ENCODE measurements at places on chromosomes 3 and 15. TPM values are rescaled to one million over a fixed set of nuclear protein-coding genes. Genes with fewer than 3 reads are reported as not detected.

- DNase-seq, result no peak
Observed at GRCh38 chr3:33052671-33053070, 44.3 kb downstream of the GLB1 start.

DNA sequence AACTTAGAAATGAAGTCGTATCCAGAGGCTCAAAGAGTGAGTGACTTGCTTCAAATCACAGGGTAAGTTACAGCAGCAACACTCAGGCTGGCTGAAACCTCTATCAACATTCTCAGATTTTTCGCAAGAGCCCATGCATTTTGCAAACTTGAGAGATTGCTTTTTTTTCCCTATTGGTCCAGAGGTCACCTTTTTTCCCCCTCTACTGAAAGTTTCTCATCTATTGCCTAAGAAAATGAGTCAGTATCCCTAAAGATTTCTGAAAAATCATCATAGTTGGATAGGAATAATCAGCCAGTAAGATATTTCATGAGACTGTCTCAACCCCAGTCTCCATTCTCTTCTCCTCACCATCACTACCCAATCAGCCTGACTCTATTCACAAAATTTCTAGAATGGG is 410.6 kb downstream of the FOXP1 start:
- DNase-seq, result no peak

- no peak for DNase-seq
Observed at GRCh38 chr3:16304061-16305010, 39.3 kb downstream of the OXNAD1 start.

DNA sequence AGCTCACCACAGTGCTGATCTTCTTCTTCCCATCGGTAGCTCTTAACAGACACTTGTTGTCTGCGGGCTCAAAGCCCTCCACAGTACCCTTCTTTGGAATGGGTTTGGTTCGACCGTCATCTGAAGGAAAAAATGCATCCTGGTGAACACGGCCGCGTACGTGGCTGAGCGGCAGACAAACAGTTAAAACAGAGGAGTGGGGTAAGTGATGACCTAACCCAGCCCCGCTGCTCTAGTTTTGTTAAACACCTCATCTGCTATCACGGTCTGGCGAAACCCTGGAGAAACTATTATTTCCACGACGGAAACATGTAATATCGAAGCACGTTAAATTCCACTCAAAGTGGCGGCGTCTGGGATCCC is 725 bp downstream of the SRP14 start:
- DNase-seq, result peak; percentile 35

- peak; percentile 71 for DNase-seq
Observed at GRCh38 chr3:170414202-170414663, 4.4 kb upstream of the CLDN11 start.

GRCh38 chr3:195210266-195210973 is 60.5 kb downstream of the XXYLT1 start:
- DNase-seq, result peak; percentile 88

Gene ATP10A
- polyA plus RNA-seq, result not detected

- no peak for DNase-seq
Observed at GRCh38 chr15:57031082-57031481, 112.6 kb downstream of the TCF12 start.

GRCh38 chr3:37730825-37731224 is 130.9 kb upstream of the CTDSPL start:
- no peak for DNase-seq

Gene RBMS3
- polyA plus RNA-seq, result 36.7 TPM

Gene PFKFB4
- polyA plus RNA-seq, result 7.0 TPM

Gene PLS1
- 1.0 TPM for polyA plus RNA-seq

DNA sequence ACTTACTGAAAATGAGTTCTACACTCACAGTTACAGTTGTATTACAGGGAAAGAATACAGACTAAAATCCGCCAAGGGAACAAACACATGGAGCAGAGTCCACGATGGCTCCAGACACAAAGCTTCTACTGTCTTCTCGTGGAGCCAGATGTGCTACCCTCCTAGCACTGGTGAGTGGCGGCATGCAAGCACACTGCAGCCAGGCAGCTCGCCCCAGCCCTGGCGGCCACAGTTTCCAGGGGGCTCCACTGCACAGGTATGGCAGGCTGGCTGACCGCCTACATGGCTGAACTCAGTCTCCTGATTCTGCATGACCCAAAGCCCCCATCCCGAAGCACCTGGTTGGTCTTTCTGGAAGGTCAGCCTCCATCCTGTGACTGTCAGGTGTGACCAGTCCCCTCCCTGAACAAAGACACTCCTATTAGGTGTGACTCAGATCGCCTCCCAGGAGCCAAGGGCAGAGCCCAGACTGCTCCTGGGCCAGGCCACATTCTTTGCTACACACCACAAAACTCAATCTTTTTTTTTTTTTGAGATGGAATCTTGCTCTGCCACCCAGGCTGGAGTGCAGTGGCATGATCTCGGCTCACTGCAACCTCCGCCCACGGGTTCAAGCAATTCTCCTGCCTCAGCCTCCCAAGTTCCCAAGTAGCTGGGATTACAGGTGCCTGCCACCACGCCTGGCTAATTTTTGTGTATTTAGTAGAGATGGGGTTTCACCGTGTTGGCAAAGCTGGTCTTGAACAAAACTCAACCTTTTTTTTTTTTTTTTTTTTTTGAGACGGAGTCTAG is 51.5 kb downstream of the CFAP92 start:
- DNase-seq, result no peak

- no peak for DNase-seq
Observed at GRCh38 chr3:169242708-169243513, 420.6 kb downstream of the MECOM start.

Gene CDHR4
- not detected for polyA plus RNA-seq

DNA sequence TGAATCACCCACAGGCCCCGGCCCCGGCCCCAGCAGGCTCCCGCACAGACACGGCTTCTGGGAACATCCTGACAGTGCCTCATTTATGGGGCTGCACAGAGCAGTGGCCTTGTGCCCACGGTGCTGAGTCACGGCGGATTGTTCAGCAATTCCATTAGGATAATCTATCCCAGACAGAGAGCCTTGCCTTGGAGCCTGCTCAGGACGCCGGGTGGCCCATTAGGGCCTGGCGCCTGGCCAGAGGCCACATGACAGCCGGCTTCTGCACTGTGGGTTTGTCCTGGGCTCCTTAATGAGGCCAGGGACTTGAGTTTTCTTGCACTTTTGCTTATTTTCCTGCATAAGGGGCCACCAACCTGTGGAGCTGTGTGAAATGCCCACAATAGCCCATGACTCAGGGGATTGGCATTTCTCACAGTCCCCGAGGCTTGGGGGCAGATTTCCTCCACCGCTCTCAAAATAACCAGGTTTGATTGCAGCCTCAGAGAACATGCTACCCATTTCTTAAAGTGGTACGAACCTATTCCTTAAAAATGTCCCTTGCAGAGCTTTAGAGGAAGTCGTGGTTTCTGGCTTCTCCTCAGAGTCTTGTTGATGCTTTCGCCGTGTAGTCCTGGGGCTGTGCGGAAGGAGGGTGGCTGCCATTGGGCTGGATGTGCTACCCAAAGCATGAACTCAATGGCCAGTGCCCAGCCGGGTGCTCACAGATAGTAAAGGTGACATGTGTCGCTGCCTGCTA is 19.0 kb downstream of the SYNM start:
- DNase-seq, result peak; percentile 83

- no peak for DNase-seq
Observed at GRCh38 chr15:61764981-61765380, 295.3 kb downstream of the VPS13C start.

Gene ECE2
- polyA plus RNA-seq, result not detected

Gene POLR2M
- 81.6 TPM for polyA plus RNA-seq

Gene HDAC11
- 25.0 TPM for polyA plus RNA-seq

Gene CCR3
- not detected for polyA plus RNA-seq

Gene GPR62
- not detected for polyA plus RNA-seq

Gene KCNMB3
- polyA plus RNA-seq, result 2.8 TPM

DNA sequence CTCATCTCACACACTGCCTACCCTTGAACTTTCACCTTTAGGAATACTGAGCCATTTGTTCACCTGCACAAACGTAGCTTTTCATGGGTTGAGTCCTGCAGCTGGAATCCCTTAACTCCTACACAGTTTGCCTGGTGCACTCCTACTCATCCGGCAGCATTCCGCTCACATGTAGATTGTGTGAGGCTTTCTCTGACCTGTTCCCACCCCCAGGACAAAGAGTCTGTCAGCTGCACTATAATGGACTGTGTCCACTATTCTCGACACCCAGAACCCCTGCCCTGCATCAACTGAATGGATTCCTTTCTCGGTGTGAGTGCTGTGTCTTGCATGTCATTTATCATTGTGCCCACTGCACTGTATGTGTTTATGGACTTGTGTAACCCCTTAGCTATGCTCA is 54.9 kb downstream of the EPHB3 start:
- DNase-seq, result no peak

Gene UBAP1L
- polyA plus RNA-seq, result 3.5 TPM

GRCh38 chr3:24578951-24579421 is 84.3 kb upstream of the THRB start:
- DNase-seq, result no peak

- DNase-seq, result peak; percentile 56
Observed at GRCh38 chr3:100709842-100710260, 557 bp downstream of the TFG start.

- DNase-seq, result no peak
Observed at GRCh38 chr15:88636050-88636449, 2.8 kb upstream of the ISG20 start.

DNA sequence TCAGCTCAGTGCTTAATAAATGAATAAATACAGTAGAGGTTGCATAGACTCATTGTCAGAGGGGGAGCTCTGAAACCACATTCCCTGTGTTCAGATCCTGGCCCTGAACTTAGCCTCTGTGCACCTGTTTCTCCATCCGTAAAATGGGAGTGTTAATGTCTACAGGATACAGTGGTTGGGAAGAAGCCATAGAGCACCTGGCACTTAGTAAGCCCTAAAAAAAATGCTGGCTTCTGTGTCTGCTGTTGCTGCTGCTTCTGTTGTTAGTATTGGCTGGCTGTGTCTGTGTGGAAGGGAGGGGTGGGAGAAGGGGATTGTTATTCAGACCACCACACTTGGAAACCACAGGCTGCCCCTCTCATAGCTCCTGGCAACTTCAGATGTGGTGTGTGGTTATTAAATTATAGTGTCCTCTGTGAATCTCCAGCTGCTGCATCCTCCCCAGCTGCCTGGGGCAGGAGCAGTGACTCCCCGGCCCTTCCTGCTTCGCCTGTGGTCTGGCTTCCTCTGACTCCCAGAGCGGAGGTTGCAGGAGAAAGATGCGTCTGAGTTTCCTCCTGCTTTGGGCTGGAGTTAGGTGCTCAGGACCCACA is 31.0 kb downstream of the FGD5 start:
- DNase-seq, result peak; percentile 45

DNA sequence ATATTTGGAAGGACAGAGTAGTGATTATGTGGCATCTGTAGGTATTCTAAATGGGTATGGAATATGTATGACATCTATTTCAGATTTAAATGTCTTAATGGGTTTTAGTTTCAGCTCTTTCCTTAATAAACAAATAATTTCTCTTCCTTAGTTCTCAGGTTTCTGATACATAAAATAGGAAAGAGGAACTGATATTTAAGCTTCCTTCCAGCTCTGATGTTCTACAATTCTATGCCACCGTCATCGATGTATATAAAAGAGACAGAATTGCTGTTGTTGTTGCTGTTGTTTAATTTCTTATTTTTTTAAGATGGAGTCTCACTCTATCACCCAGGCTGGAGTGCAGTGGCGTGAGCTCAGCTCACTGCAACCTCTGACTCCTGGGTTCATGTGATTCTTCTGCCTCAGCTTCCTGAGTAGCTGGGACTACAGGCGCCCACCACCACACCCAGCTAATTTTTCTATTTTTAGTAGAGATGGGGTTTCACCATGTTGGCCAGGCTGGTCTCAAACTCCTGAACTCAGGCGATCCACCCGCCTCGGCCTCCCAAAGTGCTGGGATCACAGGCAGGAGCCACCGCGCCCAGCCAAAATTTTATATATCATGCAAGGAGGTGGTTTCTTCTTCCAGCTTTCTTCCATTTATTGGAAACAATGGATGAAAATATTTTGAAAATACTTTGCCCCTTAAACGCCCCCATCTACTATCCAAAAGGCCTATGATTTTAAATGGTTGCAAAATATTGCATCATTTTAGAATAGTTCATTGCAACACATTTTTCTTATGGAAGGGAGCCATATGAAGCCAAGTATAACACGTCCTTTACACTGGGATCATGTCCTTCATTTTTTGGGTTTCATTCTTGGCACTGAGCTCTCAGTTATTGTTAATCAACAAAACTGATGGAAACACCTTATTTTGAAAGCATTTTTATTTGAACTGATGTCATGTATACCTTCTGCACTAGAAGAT is 13.9 kb upstream of the C15orf61 start:
- DNase-seq, result no peak

Gene FSTL1
- polyA plus RNA-seq, result 662 TPM

Gene CPNE4
- not detected for polyA plus RNA-seq

DNA sequence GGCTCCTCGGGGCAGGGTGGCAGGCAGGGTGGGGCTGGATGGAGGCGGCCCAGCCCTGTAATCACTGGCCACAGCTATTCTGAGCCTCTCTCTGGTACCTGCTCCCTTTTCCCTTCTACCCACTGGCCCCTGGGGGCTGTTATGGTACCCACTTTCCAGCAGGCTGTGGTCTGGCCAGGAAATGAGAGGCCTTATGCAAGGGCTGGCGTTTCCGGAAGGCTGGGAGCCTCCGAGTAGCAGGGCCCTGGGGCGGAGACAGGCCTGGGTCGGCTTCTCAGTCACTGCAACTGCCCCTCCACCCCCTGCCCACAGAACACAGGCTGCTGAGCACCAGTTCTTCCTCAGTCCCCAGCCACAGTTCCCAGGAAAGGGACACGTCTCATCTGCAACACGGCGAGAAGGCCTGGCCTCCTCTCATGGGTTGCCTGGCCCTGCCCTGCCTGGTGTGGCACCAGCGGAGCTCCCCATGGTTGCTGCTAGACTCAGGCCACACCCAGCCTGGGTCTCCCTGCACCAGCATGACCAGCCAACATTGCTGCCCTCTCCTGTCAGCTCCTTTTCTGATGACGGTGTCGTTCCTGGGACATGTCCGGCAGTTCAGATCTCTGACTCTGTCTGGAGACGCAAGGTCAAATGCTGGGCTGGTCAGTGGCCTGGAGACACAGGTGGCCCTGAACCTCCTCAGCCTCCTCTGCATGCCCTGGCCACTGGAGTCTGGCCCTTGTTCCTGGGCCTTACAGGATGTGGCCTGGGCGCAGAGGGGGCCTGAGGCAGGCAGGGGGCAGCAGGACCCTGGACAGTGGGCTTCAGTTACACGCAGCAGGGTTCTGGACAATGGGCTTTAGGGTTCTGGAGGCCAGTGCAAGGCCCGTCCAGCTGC is 6.5 kb downstream of the CHST13 start:
- no peak for DNase-seq

Gene SLC25A38
- polyA plus RNA-seq, result 17.8 TPM

DNA sequence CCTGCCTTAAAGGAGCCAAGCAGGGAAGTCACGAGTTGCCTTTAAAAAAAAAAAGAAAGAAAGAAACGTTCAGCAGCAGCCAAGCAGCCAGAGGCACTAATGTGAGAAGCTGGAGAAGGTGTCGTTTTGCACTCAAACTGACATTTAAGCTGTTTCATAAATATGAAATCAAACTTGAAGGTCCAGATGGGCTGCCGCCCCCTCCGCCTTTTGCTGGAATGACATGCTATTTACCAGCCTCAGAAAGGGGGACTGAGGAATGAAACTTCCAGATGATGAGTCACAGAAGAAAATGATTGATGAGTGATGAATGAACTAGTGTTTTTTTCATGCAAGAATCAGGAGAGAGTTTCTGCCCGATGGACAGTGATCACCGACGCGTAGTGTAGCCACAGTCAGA is 396.8 kb downstream of the IGSF11 start:
- DNase-seq, result no peak
